ENCODE measurements at places on chromosomes 11 and 22.

DNA sequence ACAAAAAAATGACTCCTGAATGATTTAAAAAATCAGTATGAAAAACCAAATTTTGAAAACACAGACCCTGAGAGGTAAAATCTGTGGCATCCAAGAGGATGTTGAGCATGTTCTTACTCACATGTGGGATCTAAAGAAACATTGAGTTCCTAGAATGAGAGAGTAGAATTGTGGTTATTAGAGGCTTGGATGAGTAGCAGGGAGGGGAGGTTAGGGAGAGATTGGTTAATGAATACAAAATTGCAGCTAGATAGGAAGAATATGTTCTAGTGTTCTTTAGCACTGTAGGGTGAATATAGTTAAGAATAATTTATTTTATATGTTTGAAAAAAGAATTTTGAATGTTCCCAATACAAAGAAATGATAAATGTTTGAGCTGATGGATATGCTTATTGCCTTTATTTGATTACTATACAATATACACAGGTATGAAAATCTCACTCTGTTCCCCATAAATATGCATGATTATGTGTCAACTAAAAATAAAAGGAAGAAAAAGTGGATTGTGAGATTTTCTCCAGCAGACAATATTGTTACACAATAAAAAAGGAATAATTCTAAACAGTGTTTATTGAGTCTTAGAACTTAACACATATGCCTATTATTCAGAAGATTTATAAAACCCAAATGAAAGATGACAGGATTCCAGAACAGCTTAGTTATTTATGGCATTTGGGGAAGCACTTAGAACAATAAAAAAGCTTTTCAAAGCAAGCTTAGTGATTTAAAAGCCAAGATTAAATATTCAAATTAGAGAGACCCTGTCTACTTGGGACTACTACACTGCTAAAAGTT, 28.7 kb downstream of the MS4A2 start:
- DNase-seq, result no peak

DNA sequence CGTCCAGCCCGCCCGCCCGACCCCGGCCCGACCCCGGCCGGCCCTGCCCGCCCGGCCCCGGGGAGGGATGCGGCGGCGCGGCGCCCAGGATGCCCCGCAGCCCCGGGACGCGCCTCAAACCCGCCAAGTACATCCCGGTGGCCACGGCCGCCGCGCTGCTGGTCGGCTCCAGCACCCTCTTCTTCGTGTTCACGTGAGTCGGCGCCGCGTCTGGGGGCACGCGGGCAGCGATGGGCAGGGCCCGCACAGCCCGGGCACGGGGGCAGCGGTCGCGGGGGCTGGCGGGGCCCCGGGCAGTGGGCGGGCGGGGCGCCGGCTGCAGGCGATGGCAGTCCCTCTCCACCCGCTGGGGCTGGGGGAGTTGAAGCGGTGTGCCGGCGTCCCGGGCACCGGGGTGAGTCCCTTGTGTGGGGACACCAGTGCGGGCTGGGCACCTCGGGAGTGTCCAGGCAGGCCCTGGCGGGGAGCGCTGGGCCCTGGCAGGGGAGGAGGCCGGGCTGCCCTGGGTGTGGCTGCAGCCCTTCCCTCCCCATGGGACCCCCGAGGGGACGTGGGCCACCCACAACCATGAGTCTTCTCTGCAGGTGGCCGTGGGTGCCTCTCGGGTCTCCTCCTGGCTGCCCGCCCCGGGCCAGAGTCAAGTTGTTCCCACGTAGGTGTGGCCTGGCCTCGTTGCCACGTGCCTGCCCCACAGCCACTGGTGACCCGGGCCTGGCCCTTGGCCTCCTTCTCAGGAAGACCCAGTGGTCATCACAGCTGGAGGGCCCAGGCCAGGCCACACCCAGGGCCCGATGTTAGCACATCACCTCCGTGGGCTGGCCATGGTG, 468 bp downstream of the ZDHHC8 start:
- DNase-seq, result peak; percentile 49

DNA sequence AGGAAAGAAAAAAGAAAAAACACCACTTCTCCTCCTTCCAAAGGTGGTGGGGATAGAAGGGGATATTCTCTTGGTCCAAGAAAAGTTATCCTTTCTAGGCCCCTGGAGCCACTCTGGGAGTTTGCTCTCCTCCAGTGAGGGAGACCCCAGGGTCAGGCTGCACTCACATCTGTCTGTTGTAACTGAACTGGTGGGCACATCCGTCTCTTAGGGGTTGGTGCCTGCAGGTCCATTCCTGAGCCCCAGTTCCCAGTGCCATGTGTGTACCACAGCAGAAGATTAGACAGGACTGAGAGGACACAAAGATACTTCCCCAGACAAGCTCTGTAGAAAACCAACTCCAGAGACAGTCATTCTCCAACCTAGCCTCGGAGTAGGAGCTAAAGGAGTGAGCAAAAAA, 3.1 kb upstream of the ATG2A start:
- no peak for DNase-seq

GRCh38 chr11:112481893-112482292, 221.2 kb upstream of the PLET1 start:
- no peak for DNase-seq

- DNase-seq, result no peak
Observed at GRCh38 chr11:3099178-3099577, 42.0 kb upstream of the CARS1 start.

DNA sequence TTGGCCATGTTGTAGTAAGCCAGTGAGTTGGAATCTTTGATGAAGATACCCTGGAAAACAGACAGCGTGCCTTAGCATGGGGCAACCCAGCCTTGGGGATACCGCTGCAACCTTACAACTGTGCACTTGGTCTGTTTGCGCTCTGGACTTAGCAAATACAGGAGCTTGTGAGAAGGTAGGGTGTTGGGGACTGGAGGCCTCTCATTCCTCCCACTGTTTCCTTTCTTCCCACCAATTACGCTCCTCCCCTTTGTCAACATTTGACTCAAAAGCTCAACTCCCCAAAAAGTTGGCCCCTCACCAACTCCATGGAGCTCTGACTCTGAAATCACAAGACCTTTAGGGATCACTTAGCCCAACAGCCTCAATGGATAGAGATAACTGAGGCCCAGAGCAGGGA, 7.9 kb upstream of the TBC1D10A start:
- DNase-seq, result no peak

GRCh38 chr11:102085864-102086551, 24.2 kb upstream of the YAP1 start:
- DNase-seq, result no peak

- no peak for DNase-seq
Observed at GRCh38 chr11:67666676-67667489, 7.5 kb downstream of the ALDH3B2 start.

DNA sequence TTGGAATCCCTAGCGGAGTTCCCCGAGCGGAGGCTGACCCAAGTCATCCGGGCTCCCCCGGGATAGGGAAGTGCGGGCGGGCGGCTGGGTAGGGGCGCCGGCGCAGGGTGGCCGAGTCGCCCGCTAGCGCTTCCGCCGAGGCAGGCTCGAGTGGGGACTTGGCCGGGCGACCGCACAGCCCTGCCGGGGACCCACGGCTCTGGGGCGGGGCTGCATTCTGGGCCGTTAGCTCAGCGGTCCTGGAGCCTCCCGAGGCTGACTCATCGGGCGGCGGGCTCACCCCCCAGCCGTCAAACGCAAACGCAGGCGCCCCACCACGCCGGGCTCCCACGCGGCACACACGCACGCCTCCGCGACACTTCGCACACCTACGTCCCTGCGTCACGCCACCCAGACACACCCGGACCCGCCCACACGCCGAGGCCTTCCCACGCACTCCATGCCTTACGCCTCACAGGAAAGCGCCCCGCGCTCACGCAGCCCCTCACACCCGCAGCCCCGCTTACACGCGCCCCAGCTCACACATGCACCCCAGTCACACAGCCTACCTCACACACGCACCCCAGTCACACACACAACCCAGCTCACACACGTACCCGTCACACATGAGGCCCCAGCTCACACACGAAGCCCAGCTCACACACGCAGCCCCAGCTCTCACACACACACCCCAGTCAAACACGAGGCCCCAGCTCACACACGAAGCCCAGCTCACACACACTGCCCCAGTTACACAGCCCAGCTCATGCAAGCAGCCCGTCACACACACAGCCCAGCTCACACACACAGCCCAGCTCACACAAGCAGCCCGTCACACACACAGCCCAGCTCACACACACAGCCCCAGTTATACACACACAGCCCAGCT, 1.2 kb downstream of the PHLDB1 start:
- peak; percentile 77 for DNase-seq

GRCh38 chr11:93921695-93922468, 71.5 kb upstream of the VSTM5 start:
- peak; percentile 75 for DNase-seq

DNA sequence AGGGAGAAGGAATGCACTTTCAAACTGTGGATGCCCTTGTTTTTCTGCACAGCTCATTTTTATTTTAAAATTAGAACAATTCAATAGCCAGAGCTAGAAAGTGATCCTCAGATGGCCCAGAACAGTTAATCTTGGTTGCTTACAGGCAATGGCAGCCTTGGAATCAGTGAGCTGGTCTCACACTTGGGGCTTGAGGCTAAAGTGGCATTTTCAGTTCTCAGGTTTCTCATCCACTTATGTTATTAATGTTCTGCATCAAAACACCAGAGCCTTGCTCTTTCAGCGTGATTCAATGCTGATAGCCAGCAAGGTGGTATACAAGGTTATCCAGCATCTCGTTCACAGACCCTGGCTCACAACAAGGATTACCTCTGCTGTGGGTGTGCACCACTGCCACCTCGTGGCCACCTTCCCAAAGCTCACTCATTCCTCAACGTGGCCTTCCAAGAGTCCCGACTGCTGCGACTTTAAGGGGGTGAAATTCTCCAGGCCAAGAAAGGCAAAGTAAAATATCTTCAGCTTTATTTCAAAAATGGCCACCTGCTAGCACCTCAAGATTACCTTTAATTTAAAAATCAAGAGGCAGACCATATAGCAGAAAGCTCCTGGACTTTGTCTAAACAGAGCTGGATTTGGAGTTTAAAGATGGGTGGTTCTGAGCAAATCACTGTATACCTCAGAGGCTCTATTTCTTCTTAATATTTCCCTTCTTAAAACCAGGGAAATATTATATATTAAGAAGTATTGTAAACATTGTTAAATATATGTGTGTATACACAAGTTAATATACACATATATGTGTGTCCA, 34.2 kb upstream of the FSHB start:
- DNase-seq, result peak; percentile 14

GRCh38 chr22:37759281-37759680, 48.5 kb upstream of the GCAT start:
- DNase-seq, result no peak

- DNase-seq, result no peak
Observed at GRCh38 chr11:87803748-87804147, 371.5 kb downstream of the RAB38 start.

DNA sequence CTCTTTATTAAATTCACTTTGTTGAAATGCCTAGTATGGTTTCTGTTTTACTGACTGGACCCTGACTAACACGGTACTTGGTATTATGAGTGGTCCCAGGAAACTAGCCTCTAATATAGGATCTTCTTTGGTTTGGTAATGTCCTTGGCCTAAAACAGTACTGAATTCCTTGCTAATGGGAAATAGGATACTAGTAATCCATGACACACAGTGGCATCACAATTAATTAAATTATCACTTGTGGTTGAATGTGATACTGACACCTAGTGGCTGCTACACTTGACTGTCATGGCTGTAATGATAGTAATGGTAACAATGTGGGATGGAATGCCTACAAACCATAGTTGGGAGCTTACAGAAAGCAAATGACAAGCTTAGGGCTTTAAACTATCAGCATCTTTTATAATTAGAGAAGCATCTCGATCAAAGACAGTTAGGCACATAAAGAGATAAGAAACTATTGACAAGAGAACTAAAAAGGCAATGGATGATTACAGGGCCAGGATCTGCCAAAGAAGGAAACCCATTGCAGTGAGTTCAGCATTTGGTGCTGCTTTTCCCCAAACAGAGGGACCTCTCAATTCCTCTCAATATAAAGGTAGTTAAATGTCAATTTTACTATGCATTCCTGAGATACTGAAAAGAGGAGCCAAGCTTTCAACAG, 8.6 kb downstream of the DNHD1 start:
- DNase-seq, result peak; percentile 47

DNA sequence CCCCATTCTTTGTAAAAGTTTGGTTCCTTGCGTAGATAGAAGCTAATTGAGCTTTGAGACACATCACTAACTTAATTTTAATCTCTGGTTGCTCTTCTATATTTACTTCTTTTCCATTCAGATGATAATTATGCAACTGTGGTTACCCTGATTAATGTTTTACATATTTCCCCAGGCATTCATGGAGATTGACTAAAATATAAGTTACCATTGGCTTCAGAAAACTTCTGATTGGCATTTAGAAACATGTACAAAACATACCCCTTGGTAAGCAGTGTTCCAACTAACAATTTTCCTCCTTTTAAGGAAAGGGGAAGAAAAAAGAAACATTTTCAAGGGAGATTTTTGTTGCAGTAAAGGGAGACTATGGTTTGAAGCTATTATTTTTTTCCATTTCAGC, 43.9 kb downstream of the FAT3 start:
- no peak for DNase-seq

- DNase-seq, result no peak
Observed at GRCh38 chr22:20033045-20033706, 12.3 kb downstream of the TANGO2 start.

- DNase-seq, result no peak
Observed at GRCh38 chr11:116302756-116303155, 470.0 kb downstream of the BUD13 start.

GRCh38 chr11:104106136-104106754, 57.7 kb downstream of the PDGFD start:
- no peak for DNase-seq

GRCh38 chr11:92839450-92839849, 130.0 kb upstream of the MTNR1B start:
- DNase-seq, result no peak

GRCh38 chr11:47550288-47551047, 2.5 kb downstream of the CELF1 start:
- no peak for DNase-seq

DNA sequence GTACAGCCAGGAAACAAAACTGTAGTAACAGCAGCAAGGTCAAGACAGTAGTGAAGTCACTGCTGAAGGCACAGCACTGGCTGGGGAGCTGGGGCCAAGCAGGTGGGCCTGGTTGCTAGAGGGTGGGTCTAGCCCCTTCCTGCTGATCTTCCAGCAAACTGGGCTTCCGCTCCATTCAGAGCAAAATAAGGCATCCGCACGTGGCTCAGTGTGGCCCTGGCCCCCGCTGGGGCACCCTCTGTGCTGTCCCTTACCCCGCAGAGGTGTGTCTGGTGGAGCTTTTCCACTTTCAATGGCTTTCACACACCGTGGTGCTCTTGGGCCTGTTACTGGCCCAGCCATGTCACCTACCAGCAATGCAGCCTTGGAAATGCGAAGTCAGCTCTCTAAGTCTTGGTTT, 162.4 kb upstream of the B3GAT1 start:
- no peak for DNase-seq

DNA sequence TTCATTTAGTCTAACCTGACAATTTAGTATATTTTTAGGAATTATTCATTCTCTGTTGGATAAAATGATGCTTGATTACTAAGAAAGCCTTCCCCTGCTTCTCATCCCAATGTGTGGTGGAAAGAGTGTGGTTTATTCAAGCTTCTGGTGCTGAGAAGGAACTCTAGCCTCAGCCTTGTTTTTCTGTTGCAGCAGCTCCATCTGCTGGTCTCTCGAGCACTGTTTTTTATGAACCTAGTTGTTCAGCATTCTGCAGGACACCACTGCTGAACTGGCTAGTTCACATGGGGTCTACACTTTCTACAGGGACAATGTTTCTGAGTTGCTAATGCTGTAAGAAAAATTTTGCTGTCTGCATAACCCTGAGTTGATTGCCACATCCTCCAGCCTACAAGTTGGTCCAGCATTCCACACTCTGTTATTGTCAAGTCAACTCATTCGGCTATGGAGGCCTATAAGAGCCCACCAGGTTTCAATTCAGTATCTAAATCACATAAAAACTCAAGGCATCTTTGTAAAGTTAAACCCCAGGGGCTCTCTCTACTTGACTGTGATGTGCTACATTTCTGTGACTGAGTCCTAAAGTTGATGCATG, 14.3 kb downstream of the OR2AG2 start:
- peak; percentile 70 for DNase-seq
